ENCODE measurements at places on chromosomes 11 and 22. TPM values are rescaled to one million over a fixed set of nuclear protein-coding genes. Genes with fewer than 3 reads are reported as not detected.
A peak's percentile ranks its signal among the peaks of the same experiment; 100 is the strongest.

DNA sequence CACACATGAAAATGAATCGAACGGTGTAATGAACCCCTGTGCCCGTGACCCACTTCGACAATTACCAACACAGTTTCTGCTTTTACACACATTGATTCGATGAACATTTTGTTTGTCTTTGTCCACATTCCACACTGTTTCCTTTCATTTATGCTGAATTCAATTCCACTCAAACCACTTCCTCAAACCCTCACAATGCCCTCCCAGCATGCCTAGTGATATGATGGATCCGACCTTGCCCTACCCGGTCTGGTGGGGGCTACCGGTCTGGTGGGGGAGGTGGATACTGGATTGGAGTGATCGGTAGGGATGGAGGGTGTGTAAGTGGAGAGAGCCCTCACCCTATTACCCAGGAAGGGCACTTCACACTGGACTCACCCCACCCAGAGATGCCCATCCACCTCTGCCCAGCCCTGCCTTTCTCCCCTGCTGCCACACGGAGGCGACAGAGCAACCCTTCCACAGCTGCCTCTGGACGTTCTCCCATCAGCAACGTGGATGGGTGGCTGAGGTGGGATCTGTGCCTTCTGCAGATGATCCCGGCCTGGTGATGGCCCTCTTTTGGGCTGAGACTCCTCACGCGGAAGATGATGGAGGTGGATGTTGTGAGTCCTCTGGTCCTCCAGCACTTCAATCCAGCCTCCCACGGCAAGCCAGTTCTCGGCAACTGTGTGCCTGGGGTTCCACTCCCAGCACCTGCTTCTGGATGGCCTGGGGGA lies 33.0 kb upstream of the P2RY2 start:
- H3K36me3 ChIP-seq, result no peaks in the 10 kb centered on the region
- H3K4me3 ChIP-seq, result no peak overlapping the region
- H3K27me3 ChIP-seq, result no peaks in the 10 kb centered on the region
- peaks cover 21% of the 10 kb centered on the region for H3K4me1 ChIP-seq
- no peak overlapping the region for H3K27ac ChIP-seq
- DNase-seq, result peak; percentile 79

TBX1 gene
- total RNA-seq, result 13.5 TPM

SLC1A2 gene
- total RNA-seq, result 3.4 TPM

CWF19L2 gene
- total RNA-seq, result 19.5 TPM

DNA sequence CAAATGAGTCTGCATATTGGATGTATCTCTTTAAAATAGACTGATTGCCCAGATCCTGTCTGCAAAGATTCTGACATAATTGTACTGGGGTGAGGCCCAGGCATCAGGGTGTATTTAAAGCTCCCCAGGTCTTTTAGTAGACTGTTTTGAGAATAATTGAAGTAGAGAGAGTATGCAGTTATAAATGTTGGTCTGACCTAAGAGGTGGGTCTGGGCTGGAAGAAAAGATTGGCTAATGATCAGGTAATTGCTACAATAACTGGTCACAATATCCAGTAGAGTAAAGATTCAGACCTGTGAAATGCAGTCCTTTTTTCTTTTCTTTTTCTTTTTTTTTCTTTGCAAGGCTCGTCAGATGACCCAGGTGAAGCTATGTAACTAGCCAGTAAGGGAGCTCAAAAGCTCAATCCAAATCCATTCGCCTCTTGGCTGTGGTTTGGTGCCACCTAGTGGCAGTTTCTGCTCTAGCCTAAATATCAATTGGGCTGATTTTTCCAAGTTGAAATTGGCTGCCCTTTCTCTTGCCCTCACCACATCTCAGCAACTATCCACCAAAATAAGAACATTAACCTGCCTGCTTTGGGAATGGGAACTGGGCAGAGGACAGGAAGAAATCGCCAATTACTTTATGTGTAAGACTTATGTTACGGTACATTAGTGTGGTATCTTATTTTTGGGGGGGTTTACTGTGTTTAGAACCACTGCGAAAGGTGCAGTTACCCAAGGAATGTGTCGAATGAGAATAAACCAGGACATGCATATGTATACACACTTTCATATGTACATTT lies 45.9 kb downstream of the ZNF143 start:
- no peak overlapping the region for H3K4me3 ChIP-seq
- H3K27ac ChIP-seq, result no peak overlapping the region
- H3K27me3 ChIP-seq, result no peaks in the 10 kb centered on the region
- DNase-seq, result peak; percentile 55
- no peaks in the 10 kb centered on the region for H3K4me1 ChIP-seq

DNA sequence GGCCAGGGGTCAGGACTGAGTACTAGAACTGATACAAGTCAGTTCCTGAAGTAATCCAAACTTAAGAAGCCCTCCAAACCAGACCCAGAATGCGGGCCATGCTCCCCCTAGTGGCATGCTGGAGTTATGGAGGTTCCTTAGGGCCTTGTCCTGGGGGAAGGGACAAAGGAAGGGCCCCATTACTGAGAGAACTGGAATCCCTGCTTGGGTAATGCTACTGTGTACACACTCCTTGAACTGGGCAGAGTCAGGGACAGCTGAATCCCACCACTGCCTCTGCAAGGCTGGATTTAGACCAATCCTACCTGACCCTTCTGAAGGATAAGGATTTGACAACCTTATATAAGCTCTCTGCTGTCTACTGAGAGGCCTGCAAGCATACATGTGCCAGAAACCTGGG lies 97.3 kb upstream of the AKIP1 start:
- no peak overlapping the region for H3K4me3 ChIP-seq
- peaks cover 54% of the 10 kb centered on the region for H3K4me1 ChIP-seq
- peak; percentile 77 for DNase-seq
- H3K36me3 ChIP-seq, result no peaks in the 10 kb centered on the region
- H3K27ac ChIP-seq, result peak overlapping the region; percentile 70

BIRC3 gene
- total RNA-seq, result 17.8 TPM

TMA7B gene
- total RNA-seq, result 1.4 TPM

- no peaks in the 10 kb centered on the region for H3K27me3 ChIP-seq
- H3K4me3 ChIP-seq, result no peak overlapping the region
- peaks cover 97% of the 10 kb centered on the region for H3K36me3 ChIP-seq
Observed at GRCh38 chr11:9498457-9499078, 37.8 kb downstream of the ZNF143 start.

GRCh38 chr11:18209058-18209457 lies 27.5 kb downstream of the SAA4 start:
- DNase-seq, result no peak
- H3K36me3 ChIP-seq, result no peaks in the 10 kb centered on the region
- no peaks in the 10 kb centered on the region for H3K4me1 ChIP-seq
- no peak overlapping the region for H3K27ac ChIP-seq

DNA sequence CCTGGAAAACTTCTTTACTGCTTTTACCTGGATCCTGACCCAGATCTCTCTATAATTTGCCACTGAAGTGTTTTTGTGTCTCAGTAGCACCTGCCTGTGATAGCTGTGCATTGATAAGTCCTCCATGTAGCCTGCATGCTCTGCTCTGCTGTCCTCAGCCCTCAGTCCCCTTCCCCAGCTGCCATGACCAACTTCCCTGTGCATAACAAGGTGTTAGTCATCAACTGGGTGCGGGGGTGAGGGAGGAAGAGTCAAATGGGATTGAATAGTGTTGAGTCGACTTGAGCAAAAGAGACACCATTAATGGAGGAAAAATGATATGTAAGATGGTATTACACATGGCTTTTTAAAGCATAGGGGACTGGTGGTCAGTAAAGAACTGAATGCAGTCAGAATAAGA lies 92.2 kb upstream of the PLET1 start:
- H3K4me1 ChIP-seq, result peaks cover 4% of the 10 kb centered on the region
- H3K36me3 ChIP-seq, result no peaks in the 10 kb centered on the region
- no peaks in the 10 kb centered on the region for H3K27me3 ChIP-seq
- H3K4me3 ChIP-seq, result no peak overlapping the region
- no peak for DNase-seq
- H3K27ac ChIP-seq, result no peak overlapping the region

PACSIN3 gene
- total RNA-seq, result 28.6 TPM

- DNase-seq, result no peak
- no peak overlapping the region for H3K4me3 ChIP-seq
- no peaks in the 10 kb centered on the region for H3K36me3 ChIP-seq
- H3K27me3 ChIP-seq, result peaks cover 7% of the 10 kb centered on the region
- no peak overlapping the region for H3K27ac ChIP-seq
Observed at GRCh38 chr11:13983081-13983751, 20.7 kb downstream of the SPON1 start.

DNA sequence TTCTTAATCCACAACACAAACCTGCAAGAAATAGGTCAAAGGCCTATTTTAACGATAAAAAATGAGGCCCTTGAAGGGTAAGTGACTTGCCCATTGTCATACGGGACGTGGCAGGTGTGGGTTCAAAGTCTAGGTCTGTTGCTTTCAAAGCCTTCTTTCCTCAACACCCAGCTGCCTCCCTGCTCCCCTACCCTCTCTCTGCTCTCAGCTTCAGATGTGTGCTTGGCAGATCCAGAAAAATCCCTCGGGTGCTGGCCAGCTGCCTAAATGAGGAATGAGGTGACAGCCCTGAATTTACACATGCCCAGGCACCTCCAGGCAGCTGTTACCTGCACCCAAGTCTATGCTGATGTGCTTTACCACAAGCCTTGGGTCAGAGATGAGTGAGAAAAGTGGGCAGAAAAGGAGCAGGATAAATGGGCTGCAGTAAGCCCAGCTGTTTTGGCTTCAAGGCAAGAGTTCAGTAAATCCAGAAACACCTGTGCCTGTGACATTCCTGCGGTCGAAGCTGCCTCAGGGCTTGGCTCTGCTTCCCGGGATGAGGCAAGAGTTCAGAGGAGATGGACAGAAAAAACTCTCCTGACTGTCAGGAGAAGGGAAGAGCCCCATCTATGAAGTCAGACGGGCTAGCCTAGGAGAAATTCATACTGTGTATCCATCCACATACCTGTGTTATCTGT lies 49.9 kb upstream of the LDLRAD3 start:
- no peaks in the 10 kb centered on the region for H3K4me1 ChIP-seq
- H3K27me3 ChIP-seq, result peaks cover 6% of the 10 kb centered on the region
- H3K36me3 ChIP-seq, result no peaks in the 10 kb centered on the region
- no peak overlapping the region for H3K4me3 ChIP-seq
- H3K27ac ChIP-seq, result no peak overlapping the region

OR8D4 gene
- total RNA-seq, result not detected

- no peak overlapping the region for H3K27ac ChIP-seq
- H3K36me3 ChIP-seq, result no peaks in the 10 kb centered on the region
- H3K4me3 ChIP-seq, result no peak overlapping the region
- DNase-seq, result no peak
- H3K4me1 ChIP-seq, result no peaks in the 10 kb centered on the region
Observed at GRCh38 chr11:111091321-111091938, 154.1 kb upstream of the POU2AF2 start.

DNA sequence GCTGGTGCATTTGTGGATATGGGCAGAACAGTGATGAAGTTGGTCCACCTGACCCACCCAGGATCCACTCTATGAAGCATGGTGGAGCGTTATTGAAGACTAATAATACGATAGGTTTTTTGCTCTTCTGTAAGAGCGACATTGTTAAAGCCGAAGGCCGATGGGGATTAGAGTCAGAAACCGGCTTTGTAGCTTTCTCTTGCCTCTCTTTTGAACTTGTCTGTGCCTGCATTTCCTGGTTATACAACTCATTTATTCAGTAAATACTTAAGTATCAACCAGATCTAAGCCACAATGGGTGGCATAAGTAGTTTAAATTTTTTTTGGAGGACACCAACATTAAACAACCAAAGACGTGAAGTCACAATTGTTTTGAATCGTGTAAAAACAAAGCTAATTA lies 93.4 kb downstream of the ARHGAP42 start:
- no peak overlapping the region for H3K4me3 ChIP-seq
- DNase-seq, result no peak

OR10S1 gene
- total RNA-seq, result not detected

- H3K27me3 ChIP-seq, result peaks cover 12% of the 10 kb centered on the region
- H3K4me1 ChIP-seq, result no peaks in the 10 kb centered on the region
- DNase-seq, result no peak
- no peaks in the 10 kb centered on the region for H3K36me3 ChIP-seq
- H3K27ac ChIP-seq, result no peak overlapping the region
Observed at GRCh38 chr11:116615211-116615865, 157.4 kb downstream of the BUD13 start.

DNA sequence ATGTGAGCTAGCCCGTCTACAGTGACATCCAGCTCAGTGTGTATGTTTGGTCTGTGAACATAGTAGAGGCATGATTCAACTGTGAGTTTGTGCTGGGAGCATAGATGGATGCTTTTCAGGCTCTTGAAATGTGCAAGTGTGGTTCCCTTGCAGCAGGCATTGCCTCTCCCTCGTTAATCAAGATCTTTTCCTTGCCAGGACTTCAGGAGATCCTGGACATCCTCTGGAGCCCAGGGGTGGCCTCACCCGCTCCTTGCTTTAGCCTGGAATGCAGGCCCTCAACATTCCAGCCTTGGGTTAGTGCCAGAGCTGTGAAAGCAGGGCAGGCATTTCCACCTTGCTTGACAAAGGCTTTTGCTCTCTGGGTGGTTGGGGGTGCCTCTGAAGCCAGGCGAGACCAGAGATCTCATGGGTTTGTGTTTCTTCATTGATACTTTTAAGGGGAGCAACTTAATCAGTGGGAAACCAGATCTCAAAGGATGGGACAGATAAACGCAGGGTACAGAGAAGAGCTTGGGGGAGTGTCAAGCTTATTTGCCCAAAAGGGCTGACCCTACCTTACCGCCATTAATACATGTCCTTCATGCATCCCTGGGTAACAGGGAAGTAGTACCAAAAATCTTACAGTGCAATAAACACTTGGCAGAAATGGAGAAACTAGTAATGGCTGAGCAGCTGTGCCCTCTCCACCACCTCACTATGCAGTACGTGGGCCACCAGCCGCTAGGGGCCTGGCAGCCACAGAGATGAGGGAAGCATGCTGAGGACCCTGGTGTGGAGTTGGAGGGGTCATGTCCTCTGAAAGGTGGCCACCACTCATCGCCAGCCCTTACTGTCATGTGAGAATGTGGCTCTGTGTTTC lies 72.1 kb downstream of the PTPRJ start:
- no peak overlapping the region for H3K4me3 ChIP-seq

APOA4 gene
- total RNA-seq, result not detected

GRCh38 chr11:15641271-15642045 lies 526.7 kb downstream of the INSC start:
- no peaks in the 10 kb centered on the region for H3K36me3 ChIP-seq
- H3K27ac ChIP-seq, result no peak overlapping the region
- no peak overlapping the region for H3K4me3 ChIP-seq
- H3K27me3 ChIP-seq, result no peaks in the 10 kb centered on the region

CASP12 gene
- total RNA-seq, result 1.6 TPM

GRCh38 chr11:125910226-125910849 lies 6.0 kb downstream of the DDX25 start:
- DNase-seq, result no peak
- peaks cover 15% of the 10 kb centered on the region for H3K27me3 ChIP-seq

GRCh38 chr11:86372586-86372985 lies 2.1 kb upstream of the CCDC81 start:
- H3K27me3 ChIP-seq, result no peaks in the 10 kb centered on the region
- no peak for DNase-seq
- no peak overlapping the region for H3K27ac ChIP-seq
- H3K4me3 ChIP-seq, result no peak overlapping the region
- H3K4me1 ChIP-seq, result peaks cover 4% of the 10 kb centered on the region
